Pons (tissue), 1 donor: ENCODE measurements at places on chromosomes 13 and 19.
A peak's percentile ranks its signal among the peaks of the same experiment; 100 is the strongest.

DNA sequence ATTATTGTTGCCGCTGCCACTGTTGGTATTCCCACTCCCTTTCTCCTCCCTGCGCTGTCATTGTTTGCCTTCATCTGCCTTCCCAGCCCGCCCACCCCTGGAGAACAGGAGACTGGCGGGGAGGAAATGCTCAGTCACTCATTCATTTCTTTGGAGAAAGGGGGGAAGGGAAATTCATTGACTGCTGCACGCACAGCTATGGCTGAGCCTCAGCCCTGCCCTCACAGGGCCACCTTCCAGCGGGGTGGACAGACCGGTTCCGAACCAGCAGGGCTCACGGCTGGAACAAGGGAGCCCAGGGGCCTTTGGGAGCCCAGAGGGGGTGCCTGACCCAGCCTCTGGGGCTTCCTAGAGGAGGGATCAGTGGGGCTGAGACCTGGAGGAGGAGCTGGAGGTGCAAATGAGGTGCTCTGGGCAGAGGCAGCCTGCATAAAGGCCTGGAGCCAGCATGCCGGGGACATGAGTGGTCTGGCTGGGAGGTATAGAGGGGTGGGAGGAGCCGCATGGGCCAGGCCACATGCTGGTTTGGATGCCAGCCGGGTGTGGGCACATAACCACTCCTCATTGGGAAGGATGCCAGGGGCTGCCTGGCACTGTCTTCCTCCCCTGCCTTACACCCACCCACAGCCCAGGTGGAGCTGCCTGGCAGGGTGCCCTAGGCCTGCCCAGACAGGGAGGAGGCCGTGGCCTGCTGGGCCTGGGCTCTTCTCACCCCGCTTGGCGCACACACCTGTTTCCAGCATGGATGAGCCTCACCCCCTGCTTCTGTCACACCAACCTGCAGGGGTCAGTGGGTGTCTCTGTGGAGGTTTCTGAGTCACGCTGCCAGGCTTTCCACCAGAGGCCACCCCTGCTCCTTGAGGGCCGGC lies 26.8 kb downstream of the PPP5C start:
- no peak for DNase-seq

- DNase-seq, result no peak
Measured at GRCh38 chr19:2164020-2164998, 576 bp downstream of the DOT1L start.

- peak; percentile 94 for DNase-seq
Measured at GRCh38 chr19:52048555-52049501, at the start of gene ZNF432. Gene ZNF432 (minus strand): TSS chr19:52048838. CDS start chr19:52046868, 1,970 bp downstream.

DNA sequence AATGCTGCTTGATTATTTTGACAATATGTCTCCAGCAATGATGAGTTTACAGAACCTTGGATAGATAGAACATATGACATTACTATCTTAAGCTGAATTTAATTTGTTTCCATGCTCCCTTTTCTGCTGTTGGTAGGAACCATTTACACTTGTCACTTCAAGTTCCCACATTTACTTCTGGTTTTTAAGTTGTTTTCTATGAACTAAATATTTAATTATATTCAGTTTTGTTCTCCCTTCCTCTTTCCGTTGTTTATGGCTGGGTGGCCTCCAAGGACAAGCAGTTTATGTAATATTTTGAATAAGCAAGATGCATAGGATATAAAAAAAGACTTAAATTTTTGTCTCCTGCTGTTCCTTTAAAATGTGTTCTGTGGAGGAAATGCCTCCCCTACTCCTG lies 860.6 kb downstream of the GPC5 start:
- no peak for DNase-seq

DNA sequence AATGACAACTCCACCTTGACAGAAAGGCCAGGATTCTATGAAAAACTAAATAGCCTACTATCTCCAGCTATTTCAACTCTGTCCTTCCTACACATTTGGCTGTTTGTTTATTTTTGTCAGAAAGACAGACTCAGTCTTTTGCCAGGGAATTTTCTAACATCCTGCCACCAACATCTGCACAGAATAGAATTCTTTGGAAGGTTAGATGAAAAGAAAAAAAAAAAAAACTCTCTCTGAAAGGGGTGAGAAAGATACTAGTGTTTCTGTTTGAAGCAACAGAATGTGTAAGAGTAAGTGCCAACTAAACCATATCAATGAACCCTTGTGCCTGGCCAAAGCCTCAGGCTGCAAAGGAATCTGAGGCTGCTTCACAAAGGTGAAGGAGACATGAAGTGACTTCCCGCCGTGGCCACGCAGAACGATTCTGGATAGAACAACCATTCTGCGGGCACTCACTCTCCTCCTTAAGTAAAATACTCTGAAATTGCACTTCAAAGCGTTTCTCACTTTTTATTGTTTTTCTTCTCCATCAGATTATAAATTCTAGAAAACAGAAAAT lies 498.2 kb downstream of the IRS2 start:
- peak; percentile 30 for DNase-seq

DNA sequence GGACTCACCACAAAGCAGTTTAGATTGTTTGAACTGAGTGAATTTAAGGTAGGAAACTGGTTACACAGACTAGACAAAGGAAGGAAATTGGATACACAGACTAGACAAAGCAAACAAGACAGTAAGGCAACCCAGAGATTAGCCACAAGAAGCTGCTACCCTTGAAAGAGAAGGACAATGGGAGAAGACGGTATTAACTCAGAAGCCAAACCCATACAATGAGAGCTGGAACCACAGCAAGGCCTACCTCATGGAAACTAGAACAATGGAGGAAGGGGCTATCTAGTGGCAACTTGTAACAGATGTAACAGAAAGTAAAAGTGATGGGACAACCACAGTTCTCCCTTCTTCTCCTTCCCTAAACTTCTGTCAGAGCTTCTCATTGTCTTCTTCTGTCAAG lies 410.9 kb upstream of the SPRY2 start:
- no peak for DNase-seq

DNA sequence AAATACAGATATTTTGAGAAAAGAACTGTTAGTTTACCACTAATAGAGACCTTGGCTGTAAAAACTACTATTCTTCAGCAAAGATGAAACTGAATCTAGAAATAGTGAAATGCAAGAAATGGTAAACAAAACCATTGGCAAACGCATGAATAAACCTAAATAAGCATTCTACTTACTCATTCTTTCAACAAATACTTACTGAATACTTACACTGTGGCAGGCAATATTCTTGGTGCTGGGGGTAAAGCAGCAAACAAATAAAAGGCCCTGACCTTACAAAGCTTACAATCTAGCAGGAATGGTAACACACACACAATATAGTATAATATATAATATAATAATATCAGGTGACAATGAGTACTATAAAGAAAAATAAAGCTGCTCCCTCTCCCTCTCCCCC lies 38.7 kb downstream of the KATNAL1 start:
- no peak for DNase-seq

DNA sequence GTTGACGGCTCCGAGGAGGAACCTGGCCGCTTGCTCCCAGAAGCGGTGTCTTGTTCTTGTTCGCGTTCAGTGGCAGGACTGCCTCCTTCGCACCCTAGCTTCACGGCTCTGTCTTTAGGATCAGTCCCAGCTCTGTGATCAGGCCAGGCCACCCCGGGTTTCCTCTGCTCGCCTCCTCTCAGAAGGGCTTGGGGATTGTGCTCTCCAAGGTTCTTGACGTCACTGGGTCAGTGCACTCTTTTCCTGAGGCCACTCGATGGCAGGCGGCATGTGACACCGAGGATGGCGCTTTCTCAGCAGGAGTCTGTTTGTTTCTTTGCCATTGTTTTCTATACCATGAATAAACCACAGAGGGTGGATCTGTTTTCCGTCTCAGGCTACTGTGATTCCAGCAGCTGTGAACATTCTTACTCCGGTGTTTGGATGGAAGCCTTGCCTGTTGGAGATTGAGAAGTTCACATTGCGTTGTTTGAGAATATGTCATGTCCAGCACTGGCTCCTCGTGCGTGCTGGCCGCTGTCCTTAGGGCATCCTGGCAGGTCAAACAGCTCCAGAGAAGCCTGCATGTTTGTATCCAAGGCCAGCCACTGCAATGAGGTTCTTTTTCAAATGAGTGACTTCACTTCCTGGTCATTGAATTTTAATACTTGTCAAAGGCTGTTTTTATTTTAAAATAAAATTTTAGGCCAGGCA lies 44.5 kb downstream of the SLC7A9 start:
- no peak for DNase-seq

DNA sequence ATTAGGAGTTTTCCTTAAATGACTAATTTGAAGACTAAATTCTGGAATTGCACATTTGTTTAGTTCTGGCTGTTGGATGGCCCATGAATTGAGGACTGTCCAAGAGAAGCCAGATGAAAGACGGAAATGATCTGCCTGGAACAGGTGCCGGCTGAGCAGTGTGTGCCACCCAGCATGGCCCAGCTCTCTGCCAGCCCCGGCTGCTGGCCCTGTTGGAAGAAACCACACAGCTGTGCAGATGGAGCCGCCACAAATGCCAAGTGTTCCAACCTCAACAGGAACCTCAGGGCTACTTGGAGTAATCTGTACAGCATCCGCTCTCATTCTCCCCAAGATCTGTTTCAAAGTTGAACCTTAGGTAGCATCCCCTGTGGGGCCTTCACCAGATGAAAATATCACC lies 67.0 kb upstream of the STARD13 start:
- peak; percentile 35 for DNase-seq

DNA sequence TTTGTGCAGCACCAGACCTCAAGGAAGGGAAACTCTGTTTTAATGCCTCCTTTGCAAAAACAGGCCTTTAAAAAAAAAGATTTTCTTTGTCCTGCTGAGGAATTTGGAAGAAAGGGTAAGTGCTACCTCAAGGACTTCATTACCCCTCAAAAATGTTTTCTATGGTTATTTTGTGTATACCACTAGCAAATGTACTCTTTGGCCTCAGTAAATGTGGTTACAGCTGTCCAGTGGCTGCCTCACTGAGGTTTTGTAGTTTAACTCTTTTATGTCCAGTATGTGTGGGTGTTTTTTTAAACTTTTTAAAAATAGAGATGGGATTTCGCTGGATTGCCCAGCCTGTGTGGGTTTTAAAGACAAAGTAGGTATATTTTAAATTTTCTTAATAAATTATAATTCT lies 42.2 kb upstream of the TSC22D1 start:
- no peak for DNase-seq

DNA sequence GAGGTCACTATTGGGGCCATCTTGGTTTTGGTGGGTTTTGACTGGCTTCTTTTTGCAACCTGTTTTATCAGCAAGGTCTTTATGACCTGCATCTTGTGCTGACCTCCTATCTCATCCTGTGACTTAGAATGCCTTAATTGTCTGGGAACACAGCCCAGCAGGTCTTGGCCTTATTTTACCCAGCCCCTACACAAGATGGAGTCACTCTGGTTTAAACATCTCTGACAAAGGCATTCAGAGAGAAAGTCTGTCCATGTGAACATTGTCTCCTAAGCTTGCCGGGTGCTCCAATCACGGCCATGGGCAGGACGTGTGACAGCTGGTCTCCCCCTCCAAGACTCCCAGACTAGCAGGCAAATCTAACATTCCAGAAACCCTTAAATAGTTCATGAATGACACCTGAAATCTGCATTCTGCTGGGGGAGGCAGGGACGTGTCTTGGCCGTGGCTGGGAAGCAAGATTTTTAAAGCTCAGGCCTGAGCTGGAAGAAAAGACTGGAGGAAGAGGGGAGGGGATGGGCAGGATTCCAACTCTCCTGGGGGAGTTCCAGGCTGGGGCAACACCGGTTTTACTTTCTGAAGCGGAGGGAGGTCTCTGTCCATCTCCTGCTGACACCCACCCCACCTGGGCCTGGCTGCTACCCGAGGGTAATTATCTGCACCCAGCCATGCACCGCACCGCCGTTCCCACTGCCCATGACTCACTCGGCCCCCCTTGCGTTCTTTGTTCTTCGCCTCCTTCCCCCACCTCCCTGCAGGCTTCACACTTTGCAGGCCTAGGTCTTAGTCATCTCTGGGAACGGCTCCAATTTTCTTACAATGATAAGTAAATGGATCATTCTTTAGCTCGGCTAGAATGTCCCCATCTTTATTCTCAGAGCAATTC lies 11.6 kb upstream of the OR1M1 start:
- peak; percentile 42 for DNase-seq

- no peak for DNase-seq
Measured at GRCh38 chr13:95813139-95813538, 136.2 kb downstream of the DNAJC3 start.

DNA sequence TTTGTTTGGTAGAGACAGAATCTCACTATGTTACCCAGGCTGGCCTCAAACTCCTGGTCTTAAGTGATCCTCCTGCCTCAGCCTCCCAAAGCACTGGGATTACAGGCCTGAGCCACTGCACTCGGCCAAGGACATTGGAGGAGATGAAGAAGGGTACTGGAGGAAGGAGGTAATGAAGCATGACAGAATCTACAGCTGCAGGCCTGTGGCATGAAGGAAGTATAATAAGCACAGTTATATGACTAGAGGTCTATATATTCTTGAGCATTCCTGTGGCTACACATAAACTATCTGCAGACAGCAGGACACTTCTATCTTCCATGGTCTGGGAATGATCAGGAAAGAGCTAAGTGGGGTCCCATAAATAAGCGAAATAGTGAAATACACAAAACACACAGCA lies 18.2 kb downstream of the ZNF565 start:
- DNase-seq, result no peak

DNA sequence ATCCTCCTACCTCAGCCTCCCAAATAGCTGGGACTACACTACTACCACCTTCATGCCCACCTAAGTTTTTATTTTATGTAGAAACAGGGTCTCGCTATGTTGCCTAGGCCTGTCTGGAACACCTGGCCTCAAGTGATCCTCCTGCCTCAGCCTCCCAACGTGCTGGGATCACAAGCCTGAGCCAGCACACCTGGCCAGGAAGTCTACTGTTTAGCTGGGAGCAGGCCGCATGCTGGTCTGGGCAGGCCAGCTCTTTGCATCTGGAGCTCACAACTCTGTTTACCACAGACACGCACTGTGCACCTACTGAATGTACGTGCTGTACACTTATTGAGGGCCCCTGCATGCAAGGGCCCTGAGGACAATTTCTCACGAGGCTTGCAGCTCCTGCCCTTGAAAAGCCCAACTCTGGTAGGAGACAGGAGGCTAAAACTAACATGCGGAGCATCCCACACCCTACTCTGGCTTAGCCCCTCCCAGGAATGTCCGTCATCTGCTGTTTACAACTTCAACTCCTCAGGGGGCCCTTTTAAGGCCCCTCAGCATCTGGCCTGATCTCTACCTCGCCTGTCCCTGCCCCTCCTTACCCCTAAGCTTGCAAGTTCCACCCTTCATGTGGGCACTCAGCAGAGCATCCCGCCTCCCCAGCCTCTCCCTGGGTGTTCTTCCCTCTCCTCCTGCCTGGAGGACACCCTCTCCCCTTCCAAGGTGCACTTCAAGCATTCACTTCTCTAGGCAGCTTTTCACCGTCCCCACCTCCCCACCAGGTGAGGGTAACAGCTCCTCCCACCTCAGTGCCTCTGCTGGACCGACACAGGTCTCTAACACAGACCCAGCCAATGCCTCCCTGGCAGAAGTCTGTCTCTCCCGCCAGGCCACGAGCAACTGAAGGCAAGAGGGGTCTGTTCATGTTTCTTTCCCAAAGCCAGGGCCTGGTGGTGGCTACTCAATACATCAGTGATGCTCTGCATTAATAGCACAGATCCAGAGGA lies 114.2 kb upstream of the UQCRFS1 start:
- DNase-seq, result no peak

DNA sequence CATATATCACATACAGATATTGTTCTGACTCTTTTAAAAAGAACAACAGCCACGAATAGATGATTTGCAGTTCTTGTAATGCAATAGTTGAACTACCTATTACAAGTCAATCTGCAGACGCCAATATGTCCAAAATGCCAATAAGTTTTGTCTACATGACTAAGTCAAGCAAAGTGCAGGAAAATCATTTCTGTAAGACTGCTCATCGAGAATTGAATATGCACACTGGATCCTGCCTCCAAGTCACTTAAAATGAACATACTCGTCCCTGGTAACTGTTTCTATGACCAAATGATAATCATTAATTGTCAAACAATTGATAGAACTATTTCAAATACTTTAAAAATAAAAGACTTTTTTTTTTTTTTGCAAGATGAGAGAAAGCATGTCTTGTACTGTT lies 375.6 kb downstream of the ITGBL1 start:
- no peak for DNase-seq
